ENCODE measurements at places on chromosomes 1 and 21.

DNA sequence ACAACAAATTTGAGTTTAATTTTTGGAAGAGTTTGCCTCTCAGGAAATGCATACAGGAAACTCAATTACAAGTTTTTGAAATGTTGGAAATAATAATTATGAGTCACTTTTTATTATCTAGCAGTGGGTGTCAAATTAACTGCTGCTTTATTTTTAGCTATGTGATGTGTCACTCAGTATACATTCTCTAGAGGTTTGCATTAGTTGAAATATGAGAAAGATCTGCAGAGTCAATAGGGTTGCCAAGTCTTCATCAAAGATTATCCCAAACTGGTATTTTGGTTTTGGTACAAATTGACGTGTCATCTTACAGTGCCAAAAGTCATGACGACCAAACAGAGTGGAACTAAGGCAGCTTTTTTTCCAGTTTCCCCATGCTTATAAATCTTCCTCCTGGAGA, 54.3 kb upstream of the DIPK1A start:
- no peak for DNase-seq

- DNase-seq = no peak
These were observed 255.9 kb upstream of the KIAA0040 start for GRCh38 chr1:175448467-175448866.

DNA sequence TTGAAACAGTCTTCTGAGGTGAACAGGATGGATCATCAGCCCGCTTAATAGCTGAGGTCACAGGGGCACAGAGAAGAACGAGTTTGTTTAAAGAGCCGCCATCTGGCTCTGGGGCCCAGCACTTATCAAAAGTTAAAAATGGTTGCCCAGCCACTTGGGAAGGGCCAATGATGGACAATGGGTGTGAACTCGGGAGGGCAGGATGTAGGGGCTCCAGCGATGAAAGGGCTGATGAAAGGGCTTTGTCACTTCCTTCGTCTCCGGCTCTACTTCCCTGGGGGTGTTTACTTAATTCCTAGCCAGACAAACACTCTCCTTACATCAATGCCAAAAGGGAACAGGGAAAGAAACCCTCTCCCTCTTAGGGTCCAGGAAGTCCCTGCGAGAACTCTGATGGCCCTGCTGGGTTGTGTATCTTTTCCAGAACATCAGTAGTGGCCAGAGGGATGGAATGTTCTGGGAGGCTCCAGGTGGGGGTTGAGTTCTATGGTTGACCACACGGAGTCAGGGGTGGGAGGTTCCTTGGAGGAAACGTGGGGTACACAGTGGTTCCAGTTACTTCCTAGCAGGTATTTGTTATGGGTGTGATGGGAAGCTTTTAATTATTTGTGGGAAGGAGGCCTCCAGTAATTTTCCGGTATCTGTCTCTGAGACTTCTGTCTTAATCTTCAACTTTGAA, 9.0 kb upstream of the ABCG1 start:
- no peak for DNase-seq

GRCh38 chr1:52238474-52238873, 96.6 kb downstream of the ZFYVE9 start:
- DNase-seq = no peak

- DNase-seq = no peak
These were observed 27.8 kb upstream of the FMOD start for GRCh38 chr1:203378556-203379245.

DNA sequence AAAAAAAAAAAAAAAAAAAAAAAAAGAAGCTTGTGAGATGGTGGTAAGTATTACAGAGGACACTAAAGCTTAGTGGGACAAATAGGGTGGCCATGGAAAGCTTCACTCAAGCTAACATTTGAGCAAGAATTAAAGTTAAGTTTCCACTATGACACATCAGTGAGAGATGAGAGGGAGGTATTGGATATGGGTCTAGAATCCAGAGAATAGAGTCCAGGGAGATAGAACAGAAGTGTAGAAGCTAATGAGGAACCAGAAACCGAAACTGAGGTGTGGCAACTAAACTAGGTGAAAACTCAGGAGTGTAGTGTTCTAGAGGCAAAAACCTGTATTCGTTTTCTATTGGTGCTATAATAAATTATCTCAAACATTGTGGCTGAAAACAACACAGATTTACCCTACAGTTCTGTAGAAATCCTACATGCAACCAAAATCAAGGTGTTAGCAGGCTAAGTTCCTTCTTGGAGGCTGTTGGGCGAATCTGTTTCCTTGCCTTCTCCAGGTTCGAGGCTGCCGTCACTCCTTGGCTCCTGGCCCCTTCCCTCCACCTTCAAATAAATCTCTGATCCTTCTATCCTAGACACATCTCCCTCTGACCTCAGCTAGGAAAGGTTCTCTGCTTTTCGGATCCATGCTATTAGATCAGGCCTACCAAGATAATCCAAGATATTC, 36.2 kb downstream of the PTP4A2 start:
- no peak for DNase-seq

- DNase-seq = no peak
These were observed 48.6 kb upstream of the ATF3 start for GRCh38 chr1:212559929-212560328.

DNA sequence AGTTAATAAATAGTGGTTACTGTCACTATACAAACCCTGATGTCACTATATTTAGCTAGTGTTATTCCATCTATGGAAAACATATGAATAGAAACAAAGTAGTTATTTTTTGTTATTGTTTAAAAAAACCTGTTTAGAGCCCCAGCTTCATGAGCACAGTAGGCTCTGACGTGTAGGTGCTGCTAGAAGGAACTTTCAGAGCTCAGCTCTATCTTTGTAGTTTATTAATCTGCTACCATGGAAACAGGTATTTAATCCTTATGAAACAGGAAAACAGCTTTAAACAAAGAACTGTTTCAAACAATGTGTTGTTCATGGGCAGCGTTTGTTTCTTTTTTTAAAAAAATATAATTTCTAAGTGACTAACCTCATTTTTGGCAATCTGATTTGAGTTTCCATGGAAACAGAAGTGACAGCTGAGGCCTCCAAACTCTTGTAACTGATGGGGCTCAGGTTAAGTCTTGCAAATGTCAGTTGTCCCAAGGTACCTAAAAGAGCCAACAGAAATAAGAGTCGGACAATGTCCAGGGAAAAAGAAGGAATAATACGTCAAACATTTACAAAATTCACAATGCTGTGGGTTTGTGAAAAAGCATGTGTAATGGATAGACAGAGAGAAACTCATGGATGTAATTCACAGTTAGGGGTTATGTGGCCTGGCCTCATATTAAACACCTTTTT, 162.0 kb upstream of the C21orf91 start:
- no peak for DNase-seq

- DNase-seq = no peak
These were observed 13.7 kb downstream of the CD84 start for GRCh38 chr1:160565564-160565963.

- DNase-seq = no peak
These were observed 516.7 kb upstream of the B3GALT2 start for GRCh38 chr1:193703121-193703520.

DNA sequence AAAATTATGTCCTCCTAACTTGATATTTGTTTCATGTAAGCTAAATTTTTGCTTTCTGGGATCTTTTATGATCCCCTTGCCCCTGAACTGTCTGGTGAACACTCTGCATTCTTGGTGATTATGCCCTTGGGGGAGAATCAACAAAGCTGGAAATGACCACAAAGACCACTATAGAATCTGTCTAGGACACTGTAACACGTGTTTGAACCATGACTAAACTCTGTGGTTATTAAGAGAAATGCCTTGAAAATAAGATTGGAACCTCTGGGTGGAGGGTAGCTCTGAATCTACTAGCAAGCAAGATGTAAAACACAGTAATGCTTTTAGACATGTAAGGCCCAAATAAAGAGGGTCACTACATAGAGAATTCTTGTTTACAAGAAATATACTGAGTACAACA, 237.5 kb downstream of the HMCN1 start:
- DNase-seq = no peak

DNA sequence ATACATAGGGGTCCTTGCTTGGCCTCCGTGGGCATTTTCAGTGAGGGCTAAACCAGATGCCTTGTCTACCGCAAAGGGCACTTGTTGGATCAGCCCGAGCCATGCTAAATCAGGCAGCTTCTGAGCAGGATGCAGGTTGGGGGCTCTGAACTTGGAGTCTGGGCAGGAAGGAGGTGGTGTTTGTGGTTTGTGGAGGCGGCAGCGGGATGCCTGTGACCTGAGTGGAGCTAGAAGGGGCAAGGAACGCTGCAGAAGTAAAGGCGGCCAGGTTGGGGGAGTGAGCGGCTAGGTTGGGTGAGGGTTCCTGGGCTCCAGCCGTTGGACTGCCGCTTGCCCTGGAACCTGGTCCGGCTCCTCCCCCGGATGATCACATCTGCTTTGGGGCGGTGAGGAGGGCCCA, 183.9 kb downstream of the CAMTA1 start:
- no peak for DNase-seq

DNA sequence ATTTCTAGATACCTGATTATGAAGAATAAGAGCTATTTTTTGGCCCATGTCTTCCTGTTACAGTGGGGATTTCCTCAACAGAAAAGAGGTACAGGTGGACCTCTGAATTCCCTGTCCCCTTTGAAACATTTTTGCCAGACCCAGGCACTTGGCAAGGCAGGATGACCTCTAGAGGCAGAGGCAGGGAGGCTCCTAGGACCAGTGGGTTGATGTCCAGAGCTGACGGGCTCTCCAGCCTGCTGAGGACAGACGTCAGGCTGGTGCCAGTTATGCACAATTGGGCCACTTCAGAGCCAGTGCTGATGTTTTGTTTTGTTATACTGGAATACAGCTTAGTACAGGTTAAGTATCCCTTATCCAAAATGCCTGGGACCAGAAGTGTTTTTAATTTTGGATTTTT, 18.5 kb upstream of the A3GALT2 start:
- no peak for DNase-seq

DNA sequence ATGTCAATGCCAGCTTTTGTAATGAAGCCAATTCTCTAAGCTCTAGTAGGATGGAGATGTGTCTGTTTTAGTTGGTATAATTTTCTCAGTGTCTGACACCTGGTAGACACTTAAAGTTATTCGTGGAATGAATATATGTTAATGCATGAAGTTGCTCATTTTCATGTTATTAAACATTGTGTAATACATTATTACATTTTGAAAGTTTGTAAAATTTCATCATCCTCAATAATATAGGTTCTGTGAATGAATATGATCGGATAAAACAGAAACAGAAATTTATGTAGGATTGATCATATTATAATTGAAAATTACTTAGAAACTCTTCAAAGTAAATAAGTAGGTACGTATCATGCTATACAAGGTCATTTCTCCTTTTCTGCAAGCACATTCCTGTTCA, 625.3 kb downstream of the PLA2G4A start:
- DNase-seq = no peak

- no peak for DNase-seq
These were observed 49.4 kb upstream of the A3GALT2 start for GRCh38 chr1:33370301-33370700.

DNA sequence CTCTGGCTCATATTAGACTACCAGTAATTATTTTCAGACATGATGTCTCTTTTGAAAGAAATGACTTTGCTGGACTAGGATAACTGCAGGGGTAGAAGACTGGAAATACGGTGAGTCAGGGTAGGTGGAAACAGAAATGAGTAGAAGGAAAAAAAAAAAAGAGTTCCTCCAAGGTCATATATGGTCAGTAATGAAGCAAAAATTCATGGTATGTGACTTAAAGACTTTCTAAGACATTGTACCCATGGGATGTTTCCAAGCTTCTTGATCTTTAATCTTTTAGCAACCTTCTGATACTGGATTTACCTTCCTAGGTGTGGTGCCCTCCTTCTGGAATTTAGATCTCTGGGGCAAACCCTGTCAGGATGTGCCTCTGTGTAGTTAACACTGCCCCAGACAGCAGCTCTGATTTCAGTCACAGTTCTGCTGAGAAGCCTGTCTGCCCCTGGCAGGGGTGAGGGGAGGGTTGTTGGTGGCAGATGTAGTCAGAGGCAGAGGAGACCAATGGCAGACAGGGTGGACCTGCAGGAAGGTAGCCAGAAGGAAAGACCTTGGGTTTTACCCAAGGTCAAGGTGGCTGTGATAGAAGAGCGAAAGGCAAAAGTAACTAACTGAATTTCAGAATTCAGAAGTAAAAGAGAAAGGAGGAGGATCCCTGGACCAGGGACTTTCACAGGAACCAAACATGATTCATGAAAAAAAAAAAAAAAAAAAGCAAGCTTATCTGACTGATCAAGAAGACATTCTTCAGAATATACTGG, 44.1 kb upstream of the BCL10 start:
- no peak for DNase-seq

- no peak for DNase-seq
These were observed 49.3 kb upstream of the TARBP1 start for GRCh38 chr1:234528074-234528865.
